ENCODE measurements at places on chromosomes 12 and 14.

DNA sequence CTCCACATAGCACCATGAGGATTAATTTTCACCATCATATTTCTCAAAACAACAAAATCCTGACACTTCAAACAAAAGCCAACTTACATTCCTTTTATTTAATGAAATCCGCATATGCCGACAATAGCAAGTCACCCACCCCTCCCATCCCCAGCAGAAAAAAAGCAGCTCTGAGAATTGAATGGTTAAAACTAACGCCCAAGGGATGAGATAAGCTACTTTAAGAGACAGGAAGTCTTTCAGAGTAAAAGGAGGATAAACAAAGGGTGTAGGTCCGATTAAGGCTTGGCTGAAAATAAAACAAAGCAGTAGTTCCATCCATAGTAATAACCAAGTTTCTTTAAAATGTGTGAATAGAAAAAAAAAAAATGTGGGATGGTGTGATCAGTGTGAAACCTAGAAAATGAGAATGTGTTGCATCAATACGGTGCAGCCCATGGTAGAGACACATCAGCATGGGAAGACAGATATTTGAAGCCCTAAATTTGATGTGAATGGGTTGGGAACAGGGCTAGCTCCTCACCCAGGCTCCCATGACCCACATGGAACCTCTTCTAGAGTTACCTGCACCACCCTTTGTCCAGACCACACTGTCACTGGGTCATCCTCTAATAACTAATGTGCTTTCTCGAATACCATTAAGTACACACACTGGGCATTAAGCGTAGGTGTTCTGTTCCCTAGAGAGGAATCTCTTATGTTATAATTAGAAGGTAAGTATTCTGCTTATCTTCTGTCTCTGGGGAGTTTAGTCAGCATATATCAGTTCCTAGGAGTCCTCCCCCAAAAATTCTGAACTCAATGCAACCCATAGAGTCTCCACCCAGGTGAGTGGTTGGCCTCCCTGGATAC, 31.7 kb downstream of the RTRAF start:
- no peak for DNase-seq

DNA sequence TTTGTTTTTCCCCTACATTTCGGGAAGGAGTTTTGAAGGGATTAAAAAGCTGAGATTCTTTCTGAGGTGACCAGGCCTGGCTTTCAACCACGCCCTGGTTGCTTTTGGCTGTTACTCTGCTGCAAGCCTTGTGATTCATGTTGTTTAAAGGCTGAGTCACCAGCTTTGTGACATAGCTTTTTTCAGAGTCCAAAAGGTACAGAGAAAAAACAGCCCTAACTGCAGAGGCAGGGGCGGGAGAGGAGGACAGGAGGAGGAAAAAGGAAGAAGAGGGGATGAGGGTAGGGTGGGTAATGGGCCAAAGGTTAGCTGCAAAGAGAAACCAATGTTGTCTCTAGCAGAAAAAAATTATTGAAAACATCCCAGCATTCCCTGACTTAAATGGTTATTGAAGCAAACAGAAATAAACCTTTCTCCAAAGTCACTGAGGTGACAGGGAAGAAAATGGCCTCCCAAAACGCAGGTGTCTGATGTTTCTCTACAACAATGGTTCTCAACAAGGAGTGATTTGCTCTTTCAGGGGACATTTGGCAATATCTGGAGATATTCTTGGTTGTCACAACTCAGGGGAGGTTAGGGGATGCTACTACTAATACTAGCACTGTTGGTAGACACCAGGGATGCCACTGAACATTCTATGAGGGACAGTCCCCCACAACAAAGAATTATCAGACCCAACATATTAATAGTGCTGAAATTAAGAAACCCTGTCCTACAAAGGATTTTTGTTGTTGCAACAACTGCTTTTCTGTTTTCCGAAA, 2.1 kb upstream of the UBC start:
- no peak for DNase-seq

DNA sequence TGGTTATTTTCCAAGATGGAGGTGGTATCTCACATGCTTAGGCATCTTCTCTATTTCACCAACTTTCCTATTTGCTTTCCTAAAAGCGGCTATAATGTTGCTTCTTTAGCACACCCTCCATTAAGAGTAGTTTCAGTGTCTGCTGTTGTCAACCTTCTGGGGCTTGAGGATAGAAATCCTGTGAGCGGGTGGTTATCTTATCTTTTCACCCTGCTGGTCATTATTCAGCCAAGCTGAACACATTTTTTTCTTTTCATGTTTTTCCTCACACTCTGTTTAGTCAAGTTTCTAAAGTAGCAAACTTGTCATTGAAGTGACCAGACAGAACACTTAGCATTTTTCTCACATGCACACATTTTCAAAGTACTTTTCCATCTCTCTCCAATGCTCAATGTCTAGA, 104.5 kb downstream of the SLC8A3 start:
- DNase-seq, result no peak

DNA sequence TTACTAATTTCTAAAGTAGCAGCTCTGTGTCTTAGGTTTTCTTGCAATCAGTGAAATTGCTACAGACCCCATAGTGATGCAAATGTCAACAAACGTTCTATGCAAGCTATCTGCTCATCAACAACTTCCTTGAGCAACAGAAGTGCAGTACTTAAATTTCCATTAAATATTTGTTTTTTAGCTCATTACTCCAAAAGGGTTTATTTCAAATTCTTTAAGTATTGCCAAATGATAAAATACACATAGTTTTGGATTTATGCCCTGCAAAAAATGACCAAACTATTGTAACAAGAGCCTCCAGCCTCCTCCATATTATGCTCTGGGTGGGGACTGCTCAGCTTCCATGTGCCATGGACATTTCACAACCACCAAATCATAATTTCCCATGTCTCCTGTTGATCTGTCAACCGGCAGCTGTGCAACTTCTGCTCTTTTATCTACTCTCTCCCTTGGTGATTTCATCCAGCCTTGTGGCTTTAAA, 4.4 kb downstream of the BDKRB1 start:
- DNase-seq, result no peak

- no peak for DNase-seq
Measured at GRCh38 chr14:34324363-34324795, 137.7 kb downstream of the SPTSSA start.

- no peak for DNase-seq
Measured at GRCh38 chr14:54774824-54775223, 127.8 kb downstream of the GCH1 start.

DNA sequence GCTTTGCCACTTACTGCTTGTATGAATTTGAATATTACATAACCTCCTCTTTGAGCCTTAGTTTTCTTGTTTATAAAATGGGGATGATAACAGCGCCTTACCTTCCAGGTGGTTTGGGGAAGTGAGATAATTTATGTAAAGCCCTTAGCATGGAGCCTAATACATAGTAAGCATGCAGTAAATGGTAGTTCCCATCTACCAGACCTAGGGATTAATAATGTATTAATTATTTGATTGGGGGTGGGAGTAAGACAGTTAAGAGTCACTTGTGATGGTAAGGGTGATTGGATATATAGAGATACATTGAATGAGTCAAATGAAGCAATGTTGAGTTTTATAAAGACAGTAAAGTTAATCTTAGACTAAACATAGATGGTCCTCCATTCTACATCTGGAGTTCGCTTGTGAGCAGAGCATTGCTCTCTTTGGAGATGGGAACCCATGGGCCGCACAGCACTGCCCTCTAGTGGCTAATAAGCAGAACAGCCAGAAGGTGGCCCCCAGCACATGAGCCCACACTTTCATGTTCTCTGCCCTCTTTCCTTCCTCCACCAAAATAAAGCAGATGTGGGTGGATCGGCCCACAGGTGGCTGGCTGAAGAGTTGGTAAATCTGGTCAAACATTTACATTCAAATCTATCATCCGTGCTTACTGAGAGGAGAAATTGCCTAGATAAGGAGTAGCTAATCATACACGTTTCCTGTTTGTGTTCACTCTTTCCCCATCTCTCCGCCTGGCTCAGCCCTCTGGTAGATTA, 26.5 kb upstream of the TAMALIN start:
- peak; percentile 63 for DNase-seq

- no peak for DNase-seq
Measured at GRCh38 chr12:25629341-25629740, 76.3 kb upstream of the LMNTD1 start.

DNA sequence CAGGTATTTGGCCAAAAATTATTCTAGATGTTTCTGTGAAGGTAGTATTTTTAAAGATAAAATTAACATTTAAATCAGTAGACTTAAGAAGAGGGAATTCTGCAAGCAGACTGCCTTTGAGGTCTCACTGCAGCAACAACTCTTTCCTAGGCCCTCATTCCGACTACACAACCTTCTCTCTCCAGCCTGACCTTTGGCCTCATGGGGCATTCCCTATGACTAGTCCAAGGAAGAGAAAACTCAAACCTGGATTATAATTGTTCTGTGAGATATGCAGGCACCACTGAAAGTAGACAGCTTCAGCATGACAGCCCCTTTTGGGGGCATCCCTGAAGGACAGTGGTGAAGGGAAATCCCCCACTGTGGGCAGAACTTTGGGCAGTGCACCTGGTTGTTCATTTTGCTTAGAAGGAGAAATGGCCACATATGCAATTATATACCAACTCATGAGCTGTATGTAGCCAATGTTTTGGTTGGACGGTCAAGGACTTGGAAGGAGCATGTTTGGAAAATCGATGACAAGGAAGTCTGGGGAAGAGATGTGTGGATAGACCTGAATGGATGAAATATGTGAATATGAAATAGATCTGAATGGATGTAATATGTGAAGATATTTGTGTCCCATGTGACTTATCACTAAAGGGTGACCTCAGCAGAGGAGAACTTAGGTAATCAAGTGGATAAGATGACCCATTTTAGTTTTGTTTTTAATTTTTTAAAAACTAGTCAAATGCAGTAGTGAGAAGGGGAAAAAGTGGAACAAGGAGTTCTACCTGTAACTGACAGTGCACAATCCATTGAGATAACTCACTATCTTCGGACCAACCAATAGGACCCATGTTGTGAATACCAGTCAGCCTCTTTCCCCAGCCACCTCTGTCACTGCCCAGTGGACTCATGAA, 233.3 kb upstream of the FOXN3 start:
- no peak for DNase-seq

DNA sequence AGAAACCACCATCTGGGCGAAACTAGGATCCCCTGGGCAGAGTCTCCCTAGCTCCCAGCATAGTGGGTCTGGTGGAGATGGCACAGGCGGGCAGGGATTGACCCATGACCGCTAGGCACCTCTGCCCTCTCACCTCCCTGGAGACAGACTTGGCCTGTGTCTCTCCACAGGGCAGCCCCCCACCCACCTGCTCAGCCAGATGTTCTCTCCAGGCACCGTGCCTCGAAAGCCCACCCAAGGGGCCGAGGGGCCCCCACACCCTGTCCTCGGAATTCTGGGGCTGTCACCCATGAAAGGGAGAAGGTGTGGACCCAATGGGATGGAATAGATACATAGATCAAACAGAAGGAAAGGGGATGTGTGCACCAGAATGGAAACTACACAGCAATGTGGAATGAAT, 229.1 kb upstream of the RTL1 start:
- DNase-seq, result no peak

GRCh38 chr14:37034410-37035285, 137.8 kb downstream of the SLC25A21 start:
- DNase-seq, result no peak

- peak; percentile 55 for DNase-seq
Measured at GRCh38 chr12:538731-539539, 79.2 kb downstream of the B4GALNT3 start.

Measured in T-cell (primary cell).